ENCODE measurements at places on chromosomes 12 and 14.

DNA sequence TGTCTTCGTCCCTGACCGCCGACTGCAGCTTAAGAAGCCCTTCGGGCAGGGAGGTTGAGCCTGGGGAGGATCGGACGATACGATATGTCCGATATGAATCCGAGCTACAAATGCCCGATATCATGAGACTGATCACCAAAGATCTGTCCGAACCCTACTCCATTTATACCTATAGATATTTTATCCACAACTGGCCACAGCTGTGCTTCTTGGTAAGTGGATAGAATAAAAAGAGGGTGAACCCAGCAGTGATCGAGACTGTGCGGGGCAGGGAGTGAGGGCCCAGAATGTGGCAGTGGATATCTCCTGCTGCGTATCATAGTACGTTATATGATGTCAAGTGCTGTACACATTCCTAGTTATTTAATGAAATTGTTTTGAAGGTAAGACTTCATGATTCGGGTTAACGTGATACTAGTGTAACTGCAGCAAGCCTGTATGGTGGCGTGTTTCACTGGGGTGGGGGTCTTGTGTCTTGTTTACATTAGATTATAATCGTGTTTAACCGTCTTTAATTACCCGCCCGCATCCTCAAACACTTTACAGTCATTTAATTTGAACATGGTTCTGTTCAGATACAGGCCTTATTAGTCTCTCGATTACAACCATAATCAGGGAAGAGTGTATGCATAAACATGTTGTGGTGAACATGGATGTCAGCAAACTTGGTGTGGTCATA, 1.3 kb downstream of the NAA30 start:
- DNase-seq: no peak

DNA sequence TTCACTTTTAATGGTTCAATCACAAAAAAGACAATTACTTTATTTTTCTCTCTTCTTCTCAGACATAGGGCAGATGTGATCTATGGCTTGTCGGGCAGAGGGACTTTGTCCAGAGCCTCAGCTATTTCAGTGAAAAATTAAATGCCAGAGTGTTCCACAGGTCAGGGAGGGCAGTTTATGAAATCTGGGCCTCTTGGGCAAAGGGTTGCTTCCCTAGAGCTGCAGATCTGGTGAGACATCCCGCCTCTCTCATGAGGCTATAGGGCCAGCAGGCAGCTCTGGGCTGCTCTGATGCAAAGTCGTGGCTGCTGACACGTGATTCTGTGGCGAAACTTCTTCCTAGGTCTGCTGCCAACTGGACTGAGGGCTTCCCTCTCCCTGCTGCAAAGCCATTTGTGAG, 6.0 kb downstream of the CLMN start:
- no peak for DNase-seq

DNA sequence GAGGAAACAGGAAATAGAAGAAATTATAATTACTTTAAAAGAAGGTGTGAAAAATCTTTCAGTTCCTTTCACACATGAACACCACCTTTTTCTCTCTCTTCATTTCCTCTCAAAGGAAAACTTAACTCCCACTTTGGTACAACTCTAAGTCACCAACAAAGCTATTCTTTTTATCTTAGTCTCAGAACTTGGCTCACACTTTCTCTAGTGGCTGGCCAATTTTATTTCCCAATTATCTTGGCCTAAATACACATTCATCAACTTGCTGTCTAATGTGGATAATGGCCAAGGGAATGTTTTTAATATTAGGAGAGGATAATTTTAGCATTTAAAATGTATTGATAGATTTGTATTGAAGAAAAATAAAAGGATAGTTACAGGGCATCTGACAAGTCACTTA, 64.5 kb upstream of the NAV3 start:
- DNase-seq: no peak

DNA sequence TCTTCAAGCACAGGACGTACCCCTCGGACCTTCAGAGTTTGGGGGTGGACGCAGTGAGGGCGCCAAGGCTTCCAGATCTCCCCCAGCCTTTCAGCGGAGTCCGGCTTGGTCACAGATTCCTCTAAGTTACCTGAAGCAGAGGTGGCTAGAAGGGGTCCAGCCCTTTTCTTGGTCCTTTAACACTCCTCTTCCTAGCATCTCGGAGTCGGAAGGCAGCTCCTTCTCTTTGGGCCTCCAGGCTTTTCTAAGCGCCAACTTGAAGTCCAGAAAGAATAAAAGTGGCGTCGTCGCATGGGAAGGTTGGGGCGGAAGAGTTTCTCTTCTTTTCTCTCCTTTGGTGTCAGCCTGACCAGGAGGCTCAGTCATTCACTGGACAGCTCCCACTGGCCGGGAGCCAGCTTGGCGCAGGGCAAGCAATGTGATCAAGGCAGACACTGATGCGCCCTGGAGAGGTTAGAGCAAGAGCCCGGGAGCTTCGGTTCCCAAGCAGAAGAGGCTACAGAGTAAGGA, 9.6 kb downstream of the OR6S1 start:
- DNase-seq: no peak

DNA sequence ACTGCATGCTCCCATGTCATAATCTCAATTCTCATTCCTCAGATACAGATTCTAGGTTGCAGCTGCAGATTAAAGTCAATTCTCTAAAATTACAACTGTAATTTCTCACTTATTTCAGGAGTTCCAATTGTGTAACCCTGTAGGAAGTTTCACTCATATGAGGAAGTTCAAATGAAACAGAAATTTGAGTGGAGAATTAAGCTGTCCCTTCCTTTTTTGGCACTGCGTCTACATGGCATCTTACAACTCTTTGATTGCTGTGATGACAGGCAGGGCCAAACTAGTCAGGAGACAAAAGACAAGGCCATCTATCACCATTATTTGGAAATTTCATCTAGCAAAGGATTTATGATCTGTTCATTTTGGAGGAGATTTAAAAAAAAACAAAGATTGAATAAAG, 13.3 kb upstream of the GRIP1 start:
- DNase-seq: no peak

GRCh38 chr12:67147447-67147846, 121.7 kb upstream of the CAND1 start:
- DNase-seq: no peak

GRCh38 chr12:18391151-18391550, 129.8 kb downstream of the PIK3C2G start:
- no peak for DNase-seq

- DNase-seq: no peak
Measured at GRCh38 chr12:37546206-37546605, 770.4 kb upstream of the ALG10B start.

GRCh38 chr12:9615420-9616136, 7.9 kb upstream of the KLRB1 start:
- DNase-seq: no peak

DNA sequence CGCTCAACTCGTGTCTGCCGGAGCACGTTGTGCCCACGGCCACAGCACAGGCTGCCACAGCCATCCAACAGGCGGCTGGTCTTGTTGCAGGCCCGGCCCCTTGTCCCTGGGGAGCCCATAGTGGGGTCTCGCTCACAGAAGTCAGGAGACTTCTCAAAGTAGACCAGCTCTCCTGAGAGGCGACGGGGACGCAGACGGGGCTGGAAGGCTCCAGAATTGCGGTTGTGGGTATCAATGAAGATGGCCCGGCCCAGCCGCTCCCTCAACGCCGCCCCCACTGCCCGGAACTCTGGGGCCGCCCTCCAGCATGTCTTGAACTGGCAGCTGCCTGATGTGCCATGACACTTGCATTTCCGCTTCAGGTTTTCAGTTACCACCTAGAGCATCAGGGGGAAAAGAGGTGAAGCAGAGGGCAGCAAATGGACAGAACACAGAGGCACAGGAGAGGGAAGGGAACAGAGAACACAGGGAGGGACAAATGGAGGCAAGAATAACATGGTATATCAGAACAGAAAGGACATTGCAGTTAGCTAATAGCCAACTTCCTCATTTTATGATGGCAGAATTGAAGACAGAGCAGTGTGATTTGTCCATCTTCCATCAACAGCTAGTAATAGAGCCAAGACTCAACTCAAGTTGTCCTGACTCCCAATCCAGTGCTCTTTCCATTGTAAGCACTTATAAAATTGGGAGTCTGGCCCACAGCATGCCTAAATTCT, 5.2 kb downstream of the WNT10B start:
- no peak for DNase-seq

- no peak for DNase-seq
Measured at GRCh38 chr14:89365061-89365801, 51.8 kb downstream of the FOXN3 start.

- no peak for DNase-seq
Measured at GRCh38 chr14:75340921-75341320, 62.3 kb downstream of the FOS start.

DNA sequence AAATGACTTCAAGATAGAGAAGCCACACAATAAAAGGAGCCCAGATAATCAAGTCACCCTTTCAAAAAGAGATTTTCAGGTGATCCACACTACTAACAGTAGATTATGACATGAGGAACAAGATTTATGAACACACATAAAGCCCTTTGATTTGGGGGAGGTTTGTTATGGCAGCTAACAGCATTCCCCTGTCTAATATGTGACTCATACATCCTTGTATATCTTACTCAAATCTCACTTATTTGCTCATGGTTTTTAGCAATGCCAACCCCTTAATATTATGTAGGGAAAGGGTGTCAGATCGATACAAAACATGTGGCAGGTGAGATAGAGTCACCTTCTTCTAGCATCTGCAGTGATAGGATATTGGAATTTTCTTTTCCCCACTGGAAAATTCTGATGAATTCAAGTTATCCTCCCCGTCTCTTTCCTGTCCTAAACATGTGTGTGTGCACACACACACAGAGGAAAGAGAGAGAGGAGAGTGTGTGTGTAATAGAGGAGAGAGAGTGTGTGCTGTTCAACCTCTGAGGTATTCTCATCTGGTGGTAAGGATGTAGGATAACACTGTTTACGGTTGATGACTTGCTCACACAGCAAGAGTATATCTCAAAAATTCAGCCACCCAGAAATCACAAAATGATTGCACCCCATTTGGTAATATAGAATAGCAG, 319.9 kb downstream of the KCNC2 start:
- no peak for DNase-seq

DNA sequence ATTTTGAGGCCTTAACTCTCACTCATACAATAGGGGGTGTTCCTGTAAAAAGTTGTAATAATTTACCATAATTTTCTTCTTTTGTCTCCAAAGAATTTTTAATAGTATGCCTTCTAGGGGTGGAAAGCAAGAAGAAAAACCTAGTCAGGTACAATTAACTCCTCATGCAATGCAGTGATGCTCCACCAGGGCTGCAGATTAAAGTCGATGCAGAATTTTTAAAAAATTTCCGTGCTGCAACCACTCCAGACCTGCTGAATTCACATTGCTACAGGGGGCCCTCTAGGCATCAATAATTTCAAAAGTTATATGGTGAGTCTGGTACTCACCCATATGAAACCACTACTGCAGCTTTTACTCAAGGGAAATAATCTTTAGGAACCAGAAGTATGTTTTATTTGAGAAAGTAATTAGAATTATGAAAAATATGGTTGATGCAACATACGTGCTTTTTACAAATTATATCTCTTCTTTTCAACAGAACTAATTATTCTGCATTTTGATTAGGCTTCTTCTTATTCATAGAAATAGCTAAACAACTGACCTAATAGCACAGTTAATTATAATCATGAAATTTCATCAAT, 353.2 kb downstream of the BCAT1 start:
- no peak for DNase-seq

DNA sequence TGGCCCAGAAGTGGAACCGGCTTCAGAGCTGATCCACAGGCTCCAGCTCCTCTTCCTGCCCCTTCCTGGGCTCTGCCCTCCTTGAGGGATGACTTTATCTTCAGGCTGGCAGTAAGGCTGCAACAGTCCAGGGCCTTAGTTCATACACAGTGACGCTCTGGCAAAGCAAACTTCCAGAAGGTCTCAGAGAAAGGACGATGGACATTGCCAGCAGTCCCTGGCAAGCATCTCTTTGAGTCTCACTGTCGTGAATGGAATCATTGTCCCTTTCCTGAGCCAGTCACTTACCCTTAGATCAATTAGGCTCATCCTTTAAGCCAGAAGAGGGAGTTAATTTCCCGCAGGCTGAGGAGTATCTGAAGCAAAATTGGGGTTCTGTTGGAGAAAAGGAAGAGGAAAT, 8.6 kb downstream of the AK7 start:
- DNase-seq: no peak

DNA sequence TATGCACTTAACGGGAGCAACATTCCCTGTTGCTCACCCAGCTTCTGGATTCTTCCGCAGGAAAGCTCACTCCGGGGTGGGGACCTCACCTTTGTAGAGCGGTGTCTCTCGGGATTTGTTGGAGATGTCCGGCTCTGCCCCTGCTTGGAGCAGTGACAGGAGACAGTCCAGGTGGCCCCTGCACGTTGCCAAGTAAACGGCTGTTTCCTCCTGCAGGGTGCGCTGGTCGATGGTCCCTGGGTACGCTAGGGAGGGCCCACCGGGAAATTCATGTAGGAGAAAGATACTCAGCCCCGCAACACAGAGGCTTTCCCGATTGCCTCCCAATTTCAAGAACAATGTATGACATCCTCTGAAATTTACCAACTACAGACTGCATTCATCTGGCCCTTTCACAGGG, 23.1 kb downstream of the ASB2 start:
- DNase-seq: no peak

- no peak for DNase-seq
Measured at GRCh38 chr14:58275527-58276190, 22.7 kb upstream of the ARID4A start.

- DNase-seq: no peak
Measured at GRCh38 chr12:96824838-96825236, 82.2 kb upstream of the NEDD1 start.

- DNase-seq: no peak
Measured at GRCh38 chr14:28143316-28143715, 623.3 kb upstream of the FOXG1 start.

DNA sequence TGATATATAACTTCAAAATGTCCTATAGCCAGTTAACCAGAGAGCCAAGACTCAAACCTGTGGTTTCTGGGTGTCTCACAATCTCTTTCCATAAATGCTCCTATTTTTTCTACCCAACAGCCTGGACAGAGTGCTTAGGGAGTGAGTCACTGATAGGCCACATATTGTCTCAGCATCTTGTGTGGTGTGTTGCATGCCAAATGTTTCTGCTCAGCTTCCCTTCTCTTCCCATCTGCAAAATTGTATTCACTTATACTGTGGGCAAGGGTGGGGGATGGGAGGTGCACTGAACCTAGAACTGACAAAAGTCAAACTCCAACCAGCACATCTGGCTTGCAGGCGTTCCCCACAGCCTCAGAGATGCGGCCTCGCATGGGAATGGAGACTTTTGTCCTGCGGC, 123.3 kb downstream of the KCNA5 start:
- no peak for DNase-seq

DNA sequence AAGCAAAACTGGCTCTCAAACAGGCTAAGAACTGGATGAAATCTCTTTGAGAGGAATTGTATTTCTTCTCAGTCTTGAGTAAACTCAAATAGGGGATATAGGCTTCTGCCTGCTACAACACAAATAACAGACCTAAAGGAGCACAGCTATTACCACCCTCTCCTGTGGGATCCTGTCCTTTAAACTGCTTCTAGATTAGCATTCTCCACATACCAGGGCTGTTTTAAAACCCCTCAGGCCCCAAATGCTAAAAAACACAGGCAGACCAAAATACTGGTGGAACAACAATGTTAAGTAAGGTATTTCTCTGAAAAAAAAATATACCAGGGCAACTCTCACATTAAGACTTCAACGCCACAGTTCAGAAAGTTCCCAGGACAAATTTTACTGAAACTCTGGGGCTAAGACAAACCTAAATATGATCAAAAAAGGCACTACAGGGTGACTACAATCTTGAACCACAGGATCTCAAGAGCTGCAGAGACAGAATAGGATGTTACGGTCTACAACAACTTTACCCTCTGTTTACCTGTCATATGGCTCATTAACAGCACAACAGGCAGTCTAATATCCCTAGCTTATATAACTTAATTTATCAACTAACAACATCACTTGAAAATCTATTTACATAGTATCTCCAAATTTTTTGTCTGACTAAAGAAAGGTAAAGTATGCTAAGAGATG, 7.2 kb downstream of the CPNE8 start:
- DNase-seq: no peak

Measured in Panc1 (cell line).